ENCODE measurements at places on chromosomes 7 and 10.
A peak's percentile ranks its signal among the peaks of the same experiment; 100 is the strongest.

- no peak for DNase-seq
Observed at GRCh38 chr10:76906256-76906655, 731.4 kb downstream of the KCNMA1 start.

- no peak for DNase-seq
Observed at GRCh38 chr7:147438216-147438615, 1152.3 kb upstream of the C7orf33 start.

GRCh38 chr7:99039384-99039891 is 104.5 kb downstream of the SMURF1 start:
- no peak for DNase-seq

DNA sequence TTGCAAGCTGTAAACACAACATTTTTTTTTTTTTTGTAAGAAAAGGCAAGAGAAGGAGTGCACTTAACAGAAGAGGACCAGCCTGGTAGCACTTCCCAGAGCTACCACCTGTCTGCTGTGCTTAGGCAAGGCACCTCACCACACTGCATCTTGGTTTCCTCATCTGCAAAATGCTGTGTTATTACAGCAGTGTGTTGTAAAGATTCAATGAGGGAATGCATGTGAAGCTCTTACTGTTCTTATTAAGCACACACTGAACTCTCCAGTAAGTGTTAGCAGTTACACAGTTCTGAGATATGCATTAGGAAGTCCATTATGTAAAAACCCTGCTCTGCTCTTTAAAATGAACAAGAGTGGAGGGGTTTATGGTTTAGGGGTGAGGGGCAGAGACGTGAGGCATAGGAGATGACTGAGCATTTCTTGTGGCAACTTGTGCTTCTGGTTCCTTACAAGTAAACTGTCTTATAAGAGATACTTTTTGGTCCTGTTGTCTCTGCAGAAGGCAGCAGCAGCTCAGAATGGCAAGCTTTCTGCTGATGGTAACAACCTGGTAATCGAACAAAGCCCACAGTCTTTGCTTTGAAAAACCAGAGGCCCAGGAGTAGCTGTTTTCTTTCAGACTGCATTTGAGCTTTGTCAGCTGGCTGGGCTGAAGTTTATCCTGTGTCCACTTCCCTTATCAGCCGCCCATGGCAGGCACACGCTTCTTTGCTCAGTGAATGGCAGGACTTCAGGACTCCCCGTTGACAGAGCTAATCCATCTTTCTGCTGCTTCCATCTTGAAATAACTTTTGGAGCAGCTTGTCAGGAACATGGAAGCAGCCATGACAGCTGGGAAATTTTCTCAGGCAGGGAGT is 98.8 kb upstream of the BMPER start:
- DNase-seq, result peak; percentile 47

DNA sequence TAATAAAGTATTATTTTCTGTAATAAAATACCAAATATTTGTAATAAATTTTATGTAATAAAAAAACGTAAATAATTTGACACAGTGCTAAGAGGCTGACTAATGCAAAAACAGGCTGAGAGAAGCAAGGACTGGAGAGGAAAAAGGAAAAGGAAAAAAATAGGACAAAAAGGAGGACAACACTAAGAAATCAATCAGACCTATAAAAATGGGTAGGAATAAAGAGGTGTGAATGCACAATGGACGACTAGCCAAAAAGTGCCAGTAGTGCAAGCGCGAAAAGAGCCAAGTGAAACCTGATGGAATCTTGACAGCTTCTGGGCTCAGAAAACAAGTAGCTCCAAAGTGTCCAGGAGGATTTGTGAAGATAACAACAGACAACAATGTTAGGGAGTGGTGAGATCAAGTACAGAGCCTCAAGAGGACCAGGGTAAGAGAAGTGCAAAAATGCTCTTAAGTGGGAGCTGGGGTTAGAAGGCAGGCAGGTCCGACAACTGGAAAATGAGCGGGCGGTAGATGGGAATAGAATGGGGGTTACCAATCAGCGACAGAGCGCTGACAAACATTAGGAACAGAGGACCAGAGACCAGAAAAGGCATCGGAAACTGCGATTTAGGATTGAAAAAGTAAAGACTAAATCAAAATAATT is 1.2 kb downstream of the BRAF start:
- peak; percentile 25 for DNase-seq

GRCh38 chr7:103989200-103989784 is at the start of gene RELN:
Gene RELN (minus strand): TSS chr7:103989658. CDS start chr7:103989356, 302 bp downstream.
- DNase-seq, result peak; percentile 38

GRCh38 chr10:69345890-69346474 is 67.7 kb downstream of the HK1 start:
- no peak for DNase-seq

GRCh38 chr10:121516093-121516865 is 82.0 kb downstream of the FGFR2 start:
- no peak for DNase-seq

DNA sequence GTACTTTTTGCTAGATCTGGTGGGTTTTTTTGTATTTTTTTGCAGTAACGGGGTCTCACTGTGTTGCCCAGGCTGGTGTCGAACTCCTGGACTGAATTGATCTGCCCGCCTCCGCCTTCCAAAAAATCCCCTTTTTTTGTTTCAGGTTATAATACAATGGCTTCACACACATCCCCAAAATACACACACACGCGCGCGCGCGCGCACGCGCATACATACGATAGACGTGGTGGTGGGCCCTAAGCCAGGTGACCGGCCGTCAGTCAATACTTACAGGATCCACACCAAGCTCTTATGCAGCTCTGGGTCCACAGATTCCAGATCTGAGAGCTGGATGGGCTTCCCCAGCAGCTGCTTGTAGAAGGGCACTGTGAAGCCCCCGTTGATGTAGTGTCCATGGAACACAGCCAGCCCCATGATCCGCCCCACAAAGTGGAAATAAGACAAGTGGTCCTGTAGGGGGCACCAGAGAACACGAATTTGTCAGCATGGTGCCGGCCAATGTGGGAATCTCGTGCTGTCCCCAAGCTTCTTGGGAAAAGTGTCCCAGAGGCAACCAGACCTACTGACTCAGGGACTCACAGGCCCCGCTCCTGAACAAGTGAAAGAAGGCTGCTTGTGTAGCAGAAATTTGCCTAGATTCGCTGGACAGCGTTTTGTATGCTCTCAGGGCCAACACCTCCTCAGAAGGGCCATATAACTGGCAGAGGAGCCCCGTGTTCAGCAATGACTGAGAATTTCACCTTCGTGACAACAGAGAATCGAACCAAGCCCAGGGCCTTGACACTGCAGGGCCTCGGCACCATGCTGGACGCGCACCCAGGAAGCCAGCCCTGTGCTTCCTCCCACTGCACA is 103.6 kb downstream of the SMURF1 start:
- DNase-seq, result peak; percentile 84

- no peak for DNase-seq
Observed at GRCh38 chr7:156773966-156774365, 119.0 kb downstream of the LMBR1 start.

GRCh38 chr7:108099713-108100112 is 30.4 kb downstream of the LAMB4 start:
- DNase-seq, result peak; percentile 45

GRCh38 chr10:43064331-43065075 is 12.4 kb upstream of the RET start:
- no peak for DNase-seq

DNA sequence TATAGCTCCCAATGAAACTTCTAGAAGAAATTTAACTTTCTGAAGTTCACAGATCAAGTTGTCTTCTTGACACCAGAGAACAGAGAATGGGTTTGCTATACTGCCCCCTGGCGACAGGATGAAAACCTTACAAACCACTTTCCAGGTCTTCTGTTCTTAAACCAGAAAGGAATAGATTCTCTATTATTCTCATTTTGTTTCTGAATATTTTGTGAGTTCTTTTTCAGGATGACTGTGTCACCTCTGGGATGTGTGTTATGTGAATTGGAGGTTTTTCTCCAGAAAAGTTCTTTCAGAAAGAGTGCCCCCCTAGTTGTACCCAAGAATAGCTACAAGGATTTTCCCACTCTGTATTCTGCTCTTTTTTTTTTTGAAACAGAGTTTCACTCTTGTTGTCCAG is 6.3 kb downstream of the IFT22 start:
- peak; percentile 66 for DNase-seq

DNA sequence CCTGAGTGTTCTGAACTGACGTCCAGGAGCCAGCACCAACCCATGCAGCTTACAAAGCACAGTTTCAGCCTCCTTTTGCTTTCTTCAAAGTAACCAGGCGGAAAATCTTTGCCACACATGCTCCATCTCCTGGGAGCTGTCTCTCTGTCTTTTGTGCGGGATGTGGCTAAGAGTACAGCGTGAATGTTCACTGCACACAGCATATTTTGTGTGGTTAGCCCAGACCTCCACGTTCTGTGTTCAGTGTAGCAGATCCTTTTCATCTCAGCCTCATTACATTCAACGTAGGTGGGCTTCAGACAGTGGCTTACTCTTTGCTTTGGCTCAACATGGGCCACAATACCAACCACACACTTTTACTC is 200.8 kb downstream of the TNS3 start:
- DNase-seq, result no peak

DNA sequence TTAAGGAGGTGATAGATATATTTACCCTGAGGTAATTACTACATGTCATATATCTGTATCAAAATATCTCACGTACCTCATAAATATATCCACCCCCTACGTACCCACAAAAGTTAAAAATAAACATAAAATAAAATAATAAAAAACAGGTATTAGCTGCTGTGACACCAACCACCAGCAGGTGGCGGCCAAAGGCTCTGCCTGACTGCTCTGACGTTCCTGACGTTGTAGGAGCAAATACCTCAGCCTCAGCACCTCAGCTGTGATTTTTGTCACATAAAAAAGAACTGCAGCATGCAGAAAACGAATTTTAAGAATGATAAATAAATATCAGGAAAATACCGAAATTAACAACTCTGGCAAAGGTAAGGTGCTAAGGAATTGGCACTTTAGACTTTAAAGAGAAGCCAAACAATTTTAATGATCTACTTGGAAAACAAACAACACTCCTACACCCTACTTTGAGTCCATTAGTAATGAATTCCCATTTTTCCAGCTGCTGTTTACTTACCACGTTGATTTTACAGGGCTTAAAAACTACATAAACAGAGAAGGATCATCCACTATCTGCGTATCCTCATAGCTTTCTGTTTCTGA is 125.4 kb upstream of the TARP start:
- peak; percentile 50 for DNase-seq

GRCh38 chr7:38629651-38630510 is 1.3 kb downstream of the AMPH start:
- no peak for DNase-seq

DNA sequence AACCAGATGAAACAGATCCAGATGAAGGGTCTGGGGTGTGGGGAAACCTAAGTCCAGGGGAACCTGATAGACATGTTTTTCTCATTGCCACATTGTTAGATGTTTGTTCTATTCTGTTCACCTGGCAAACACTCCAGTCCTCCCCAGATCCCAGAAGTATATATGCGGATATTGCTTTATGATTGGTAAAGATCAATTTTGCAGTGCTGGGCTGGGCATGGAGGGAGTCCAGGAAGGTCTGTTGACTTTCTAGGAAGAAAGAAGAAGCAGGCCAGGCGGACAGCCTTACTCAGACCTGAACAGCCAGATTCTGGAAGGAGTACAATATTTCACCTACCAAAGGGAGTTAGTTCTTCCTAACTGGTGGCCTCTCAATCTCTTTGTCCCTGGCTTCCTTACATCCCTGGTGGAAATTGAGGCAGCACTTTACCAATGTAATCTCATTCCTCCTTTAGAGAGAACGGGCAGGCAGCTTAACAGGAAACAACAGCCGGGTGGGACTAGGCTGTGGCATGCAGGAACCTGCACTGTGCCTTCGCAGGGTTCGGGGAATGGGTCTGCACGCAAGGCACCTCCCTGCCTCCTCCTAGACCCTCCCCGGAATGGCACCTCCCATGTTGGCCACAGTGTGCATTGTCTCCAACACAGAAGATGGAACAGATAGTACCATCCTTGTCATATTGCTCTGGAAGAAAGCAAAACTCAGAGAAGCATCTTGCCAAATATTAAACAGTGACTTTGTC is 930 bp downstream of the GIMAP6 start:
- no peak for DNase-seq

DNA sequence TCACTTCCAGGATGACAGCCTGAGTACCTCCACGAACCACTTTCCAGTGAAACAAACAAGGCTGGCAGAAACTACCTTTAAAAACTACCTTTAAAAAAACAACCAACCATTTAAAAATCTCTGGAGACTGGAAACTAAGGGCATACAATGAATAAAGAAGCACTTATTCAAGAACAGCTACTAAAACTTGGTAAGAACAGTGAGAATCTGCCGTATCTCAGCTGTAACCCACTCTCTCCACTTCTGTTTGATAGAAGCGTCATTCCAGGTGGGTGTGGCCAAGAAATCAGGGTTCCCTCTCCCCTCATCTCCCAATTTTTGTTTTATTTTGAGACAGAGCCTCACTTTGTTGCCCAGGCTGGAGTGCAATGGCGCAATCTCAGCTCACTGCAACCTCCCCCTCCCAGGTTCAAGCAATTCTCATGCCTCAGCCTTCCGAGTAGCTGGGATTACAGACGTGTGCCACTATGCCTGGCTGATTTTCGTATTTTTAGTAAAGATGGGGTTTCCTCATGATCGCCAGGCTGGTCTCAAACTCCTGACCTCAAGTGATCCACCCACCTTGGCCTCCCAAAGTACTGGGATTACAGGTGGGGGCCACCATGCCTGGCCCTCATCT is 158.8 kb upstream of the CHST15 start:
- DNase-seq, result no peak

DNA sequence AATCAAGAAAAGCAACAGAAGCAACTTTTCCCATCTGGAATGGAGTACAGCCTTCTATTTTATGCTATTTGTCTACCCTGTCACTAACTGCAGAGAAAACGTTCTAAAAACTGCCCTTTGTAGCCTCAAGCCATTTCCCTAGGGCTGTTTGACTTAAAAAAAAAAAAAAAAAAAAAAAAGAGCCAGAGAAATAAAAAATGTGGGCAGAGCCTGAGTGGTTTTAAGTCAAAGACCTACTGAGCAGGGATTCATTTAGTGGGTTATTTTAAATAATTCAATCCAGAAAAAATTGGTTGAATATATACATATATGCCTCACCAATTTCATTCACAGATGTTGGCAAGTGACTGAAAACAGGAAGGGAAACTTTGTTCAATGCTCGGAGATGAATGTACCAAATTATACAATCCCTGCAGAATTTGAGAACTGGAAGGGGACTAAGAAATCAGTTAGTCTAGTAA is 75.2 kb downstream of the PPP1R3C start:
- DNase-seq, result no peak

- DNase-seq, result peak; percentile 37
Observed at GRCh38 chr10:10499839-10500238, 517.8 kb upstream of the CELF2 start.

DNA sequence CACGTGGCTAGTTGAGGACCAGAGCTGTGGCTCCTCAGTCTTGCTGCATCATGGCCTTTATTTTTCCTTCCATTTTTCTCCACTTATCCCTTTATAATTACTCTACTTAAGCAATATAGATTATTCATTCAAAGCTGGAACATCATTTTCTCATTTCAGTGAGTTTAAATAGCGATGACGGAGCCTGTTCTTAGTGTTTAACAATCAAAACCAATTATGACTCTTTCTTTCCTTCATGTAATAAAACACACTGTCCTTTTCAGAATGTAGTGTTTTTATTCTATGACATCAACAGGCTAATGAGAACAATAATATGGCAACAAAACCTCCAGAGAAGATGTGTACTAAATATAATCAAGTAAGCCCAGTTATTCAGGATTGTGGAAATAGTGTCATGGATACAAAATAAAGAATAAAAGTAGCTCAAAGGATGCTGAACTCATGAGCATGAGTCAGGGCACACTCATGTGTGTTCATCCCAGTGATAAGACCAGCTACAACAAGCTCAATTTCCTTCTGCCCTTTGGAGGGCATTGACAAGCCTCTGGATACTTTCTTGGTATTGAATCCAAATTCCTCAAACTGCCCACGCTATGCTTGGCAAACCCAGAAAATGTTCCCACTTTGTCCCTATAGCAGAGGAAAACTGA is 188.4 kb downstream of the CYP26A1 start:
- peak; percentile 83 for DNase-seq
